ENCODE measurements at places on chromosomes 2 and 18.
A peak's percentile ranks its signal among the peaks of the same experiment; 100 is the strongest.

GRCh38 chr2:16281451-16282335 lies 341.3 kb downstream of the MYCN start:
- peak; percentile 51 for DNase-seq

- DNase-seq, result peak; percentile 29
These were observed 287.4 kb downstream of the PRKCE start for GRCh38 chr2:45938649-45939511.

GRCh38 chr18:8998481-8999217 lies 103.8 kb upstream of the NDUFV2 start:
- no peak for DNase-seq

DNA sequence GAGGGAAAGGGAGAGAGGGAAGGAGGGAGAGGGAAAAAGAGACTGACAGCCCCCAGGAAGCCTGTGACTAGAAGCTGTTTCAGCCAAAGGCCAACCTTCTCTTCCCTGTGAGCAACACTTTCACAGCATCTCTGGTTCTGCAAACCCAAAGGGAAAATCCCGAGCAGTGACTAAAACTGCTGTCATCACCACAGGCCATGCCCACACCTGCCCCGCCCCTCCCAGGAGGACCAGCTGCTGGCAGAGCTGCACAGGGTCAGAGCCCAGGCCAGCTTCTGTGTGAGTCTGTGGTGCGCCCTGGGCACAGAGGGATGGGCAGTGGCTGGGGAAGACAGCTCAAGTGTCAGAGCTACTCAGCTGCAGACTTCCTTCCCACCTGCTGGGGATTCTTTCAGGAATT lies 64.9 kb upstream of the OTOS start:
- no peak for DNase-seq

DNA sequence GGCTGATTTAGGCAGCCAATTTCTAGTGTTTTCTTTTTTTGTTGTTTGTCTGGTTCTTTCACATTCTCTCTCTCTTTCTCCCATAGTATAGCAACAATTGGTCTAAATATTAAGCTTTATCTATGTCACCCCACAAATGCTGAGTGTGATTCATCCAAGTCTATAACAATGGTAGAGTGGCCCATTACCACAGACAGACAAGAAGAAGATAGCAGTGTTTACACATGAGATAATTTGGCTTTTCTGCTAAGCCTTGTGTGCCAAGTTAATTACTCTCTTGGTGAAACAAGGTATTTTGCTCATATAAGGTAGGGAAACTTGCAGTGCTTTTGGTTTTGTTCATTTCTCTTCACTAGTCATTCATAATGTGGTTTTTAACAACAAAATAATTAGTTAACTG lies 166.5 kb downstream of the SLC8A1 start:
- DNase-seq, result no peak

- no peak for DNase-seq
These were observed 276.2 kb downstream of the ASXL3 start for GRCh38 chr18:33854086-33854826.

DNA sequence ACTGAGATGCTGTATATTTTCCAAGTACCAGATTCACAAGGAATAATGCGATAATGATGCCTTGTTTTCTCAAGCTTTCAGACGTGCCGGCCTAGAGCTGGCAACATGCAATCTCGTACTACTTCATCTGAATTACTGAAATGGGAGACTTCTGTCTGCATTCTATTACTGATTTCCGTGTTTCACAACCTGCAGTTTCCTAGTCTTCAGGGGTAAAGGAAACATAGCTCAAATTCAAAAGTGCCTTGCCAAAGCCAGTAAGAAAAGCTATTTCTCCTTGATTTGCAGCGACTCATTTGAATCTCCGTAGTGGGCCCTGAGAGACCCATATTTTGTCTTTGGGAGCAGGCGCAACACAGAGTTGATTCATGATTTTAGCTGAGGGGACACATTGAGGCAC lies 289.0 kb downstream of the CNTNAP5 start:
- no peak for DNase-seq

DNA sequence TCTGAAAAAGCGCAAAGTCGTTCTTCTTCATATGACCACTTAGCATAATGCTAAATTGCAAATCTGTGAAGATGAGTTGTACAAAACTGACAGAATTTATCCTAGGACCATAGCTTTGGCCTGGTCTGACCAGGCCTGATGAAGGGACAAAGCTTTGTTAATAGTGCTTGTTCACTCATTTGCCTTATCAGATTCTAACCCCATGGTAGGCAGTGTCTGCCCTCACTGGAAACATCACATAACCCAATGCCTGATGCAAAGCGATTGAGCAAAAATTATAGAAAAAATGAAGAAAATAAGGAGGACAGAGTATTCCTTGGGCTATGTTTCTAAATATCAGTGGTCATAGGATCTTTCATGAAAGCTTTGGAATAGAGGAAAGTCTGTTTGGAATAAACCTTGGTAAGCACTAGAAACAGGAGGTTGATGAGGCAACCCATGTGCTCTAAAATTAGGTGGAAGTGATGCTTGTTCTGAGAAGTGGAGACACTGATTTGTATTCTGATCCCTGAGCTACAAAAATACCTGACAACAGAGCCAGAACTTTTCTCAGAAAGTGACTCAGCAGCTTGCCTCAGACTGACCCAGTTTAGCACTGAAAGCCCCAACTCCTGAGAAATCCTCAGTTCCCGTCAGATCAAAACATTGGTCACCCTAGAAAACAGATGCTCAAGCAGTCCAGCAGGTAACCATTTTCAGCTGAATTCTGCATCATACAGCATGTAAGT lies 131.4 kb upstream of the MAPRE2 start:
- no peak for DNase-seq

DNA sequence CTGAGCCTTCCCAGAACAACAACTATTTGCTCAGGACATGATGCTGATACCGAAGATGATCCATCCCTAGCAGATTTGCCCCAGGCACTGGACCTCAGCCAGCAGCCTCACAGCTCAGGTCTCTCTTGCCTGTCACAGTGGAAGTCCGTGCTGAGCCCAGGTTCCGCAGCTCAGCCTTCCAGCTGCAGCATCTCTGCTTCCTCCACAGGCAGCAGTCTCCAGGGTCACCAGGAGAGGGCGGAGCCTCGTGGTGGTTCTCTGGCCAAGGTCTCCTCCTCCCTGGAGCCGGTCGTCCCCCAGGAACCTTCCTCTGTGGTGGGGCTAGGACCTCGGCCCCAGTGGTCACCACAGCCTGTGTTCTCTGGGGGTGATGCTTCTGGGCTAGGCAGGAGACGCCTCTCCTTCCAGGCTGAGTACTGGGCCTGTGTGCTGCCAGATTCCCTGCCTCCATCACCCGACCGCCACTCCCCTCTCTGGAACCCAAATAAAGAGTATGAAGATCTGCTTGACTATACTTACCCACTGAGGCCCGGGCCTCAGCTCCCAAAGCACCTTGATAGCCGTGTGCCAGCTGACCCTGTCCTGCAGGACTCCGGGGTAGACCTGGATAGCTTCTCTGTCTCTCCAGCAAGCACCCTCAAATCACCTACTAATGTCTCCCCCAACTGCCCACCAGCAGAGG lies 15.4 kb downstream of the CEP68 start:
- DNase-seq, result no peak

DNA sequence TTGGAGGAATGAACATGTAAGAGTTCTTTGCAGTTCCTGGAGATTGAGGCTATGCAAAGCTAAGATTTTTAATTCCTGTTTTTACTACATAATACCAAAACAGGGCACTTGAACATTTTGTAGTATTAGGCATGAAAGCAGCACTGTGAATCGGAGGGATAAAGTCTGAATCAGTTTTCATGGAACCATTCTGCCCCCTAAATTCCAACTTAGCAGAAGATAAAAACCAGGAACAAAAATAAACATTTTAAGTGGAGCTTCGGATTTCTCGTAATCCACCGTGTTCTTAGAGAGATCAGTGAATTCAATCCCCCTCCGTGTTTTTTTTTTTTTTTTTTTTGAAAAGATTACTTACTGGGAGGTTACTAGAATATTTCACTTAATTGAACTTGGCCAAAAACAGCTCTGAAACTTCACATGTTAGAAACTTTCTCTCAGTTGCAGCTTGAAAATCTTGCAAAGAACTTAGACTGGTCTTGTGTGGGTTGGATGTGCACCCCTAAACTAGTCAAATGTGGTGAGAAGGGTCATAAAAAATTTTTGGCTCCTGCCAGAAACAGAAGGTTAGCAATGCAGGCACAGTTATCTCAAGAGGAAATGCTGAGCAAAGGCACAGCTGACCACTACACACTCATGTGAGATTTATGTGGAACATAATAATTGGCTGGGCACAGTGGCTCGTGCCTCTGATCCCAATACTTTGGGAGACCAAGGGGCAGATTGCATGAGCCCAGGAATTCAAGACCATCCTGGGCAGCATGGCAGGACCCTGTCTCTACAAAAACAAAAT lies 145.4 kb upstream of the RNF152 start:
- no peak for DNase-seq

DNA sequence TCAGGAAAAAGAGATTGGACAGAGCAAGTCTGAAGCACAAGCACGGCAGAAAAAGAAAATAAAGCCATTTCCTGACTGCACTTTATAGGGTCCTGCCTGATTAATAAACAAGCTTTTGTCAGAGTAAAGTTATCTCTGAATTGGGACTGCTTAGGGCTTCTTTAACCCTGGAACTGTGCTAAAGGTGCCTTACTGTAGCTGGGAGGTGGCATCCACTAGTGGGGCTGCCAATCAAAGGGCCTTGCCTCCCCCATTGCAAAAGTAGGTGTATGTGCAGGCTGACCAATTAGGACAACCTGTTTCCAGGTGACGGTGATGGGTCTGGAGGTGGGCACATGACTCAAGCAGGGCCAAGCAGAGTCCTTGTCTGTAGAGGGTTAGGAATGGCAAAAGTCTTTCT lies 57.4 kb upstream of the RAPH1 start:
- DNase-seq, result no peak

DNA sequence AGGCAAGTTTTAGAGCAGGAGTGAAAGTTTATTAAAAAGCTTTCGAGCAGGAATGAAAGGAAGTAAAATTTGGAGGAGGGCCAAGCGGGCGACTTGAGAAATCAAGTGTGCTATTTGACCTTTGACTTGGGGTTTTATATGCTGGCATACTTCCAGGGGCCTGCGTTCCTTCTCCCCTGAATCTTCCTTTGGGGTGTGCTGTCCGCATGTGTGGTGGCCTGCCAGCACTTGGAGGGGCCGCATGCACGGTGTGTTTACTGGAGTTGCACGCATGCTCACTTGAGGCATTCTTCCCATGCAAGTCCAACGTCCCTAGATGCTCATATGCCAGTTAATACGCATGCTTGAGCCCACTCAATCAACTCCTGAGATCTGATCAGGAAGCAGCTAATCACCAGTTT lies 78.3 kb upstream of the MAP4K4 start:
- DNase-seq, result no peak

GRCh38 chr2:190469771-190470170 lies 61.6 kb downstream of the MFSD6 start:
- DNase-seq, result peak; percentile 96

GRCh38 chr18:66124394-66124793 lies 373.6 kb downstream of the CDH7 start:
- no peak for DNase-seq

DNA sequence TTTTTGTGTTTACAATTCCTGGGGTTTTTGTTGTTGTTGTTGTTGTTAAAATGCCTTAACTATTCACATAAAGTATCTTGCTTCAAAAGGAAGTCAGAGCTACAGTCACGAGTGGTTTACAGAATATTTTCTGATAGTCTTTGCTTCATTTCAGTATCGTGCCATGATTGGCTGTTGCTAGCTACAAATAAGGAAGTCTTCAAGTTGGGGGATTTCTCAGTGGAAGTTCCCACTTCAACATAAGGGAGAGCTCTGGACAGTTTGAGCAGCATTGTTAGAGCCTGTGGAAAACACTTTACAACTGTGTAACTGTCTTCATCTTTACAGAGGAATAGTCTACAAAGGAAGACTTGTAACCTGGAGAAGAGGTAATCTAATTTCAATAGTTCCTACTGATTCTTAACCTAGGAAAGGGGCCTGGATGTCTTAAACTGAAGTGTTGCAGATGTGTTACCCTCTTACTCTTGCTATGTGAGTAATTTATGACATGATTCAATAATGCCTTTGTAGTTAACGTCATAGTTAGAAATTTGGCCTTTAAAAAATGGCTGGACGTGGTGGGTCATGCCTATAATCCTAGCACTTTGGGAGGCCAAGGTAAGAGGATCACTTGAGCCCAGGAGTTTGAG lies 23.4 kb upstream of the TANK start:
- no peak for DNase-seq

DNA sequence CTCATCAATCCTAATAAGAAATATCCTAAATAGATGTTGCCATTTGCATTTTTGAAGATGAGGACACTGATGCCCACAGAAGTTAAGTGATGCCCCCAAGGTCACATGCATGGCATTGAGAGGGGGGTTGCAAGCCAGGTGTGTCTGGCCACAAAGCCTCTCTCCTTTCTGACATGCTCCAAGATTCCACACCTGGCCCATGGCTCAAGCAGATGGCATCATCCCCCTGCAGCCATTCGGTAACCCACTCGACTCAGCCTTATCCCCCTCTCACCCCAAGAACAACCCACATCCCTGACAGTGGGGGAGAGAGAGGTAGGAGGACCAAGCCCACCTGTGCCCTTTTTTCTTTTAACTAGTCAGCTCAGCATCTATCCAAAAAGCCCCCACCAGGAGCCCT lies 16.5 kb upstream of the TEX51 start:
- no peak for DNase-seq

DNA sequence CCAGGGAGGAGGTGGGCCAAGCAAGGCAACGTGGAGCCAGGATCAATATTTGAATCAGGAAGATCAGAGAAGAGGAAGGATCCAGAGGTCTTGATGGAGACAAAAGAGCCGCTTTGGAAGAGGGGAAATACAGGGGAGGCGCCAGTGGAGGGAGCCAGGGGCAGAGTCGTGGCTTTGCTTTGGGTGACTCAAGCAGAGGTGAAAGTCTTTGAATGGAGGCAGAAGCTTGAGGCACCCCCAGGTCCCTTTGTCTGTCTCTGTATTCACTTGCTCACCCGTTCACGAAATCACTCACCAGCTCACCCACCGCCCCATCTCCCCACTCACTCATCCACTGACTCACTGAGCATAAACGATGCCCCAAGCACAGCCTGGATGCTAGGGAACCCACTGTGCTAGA lies 134.1 kb downstream of the ACOXL start:
- no peak for DNase-seq

GRCh38 chr18:31819106-31819924 lies 58.6 kb upstream of the SLC25A52 start:
- peak; percentile 89 for DNase-seq

DNA sequence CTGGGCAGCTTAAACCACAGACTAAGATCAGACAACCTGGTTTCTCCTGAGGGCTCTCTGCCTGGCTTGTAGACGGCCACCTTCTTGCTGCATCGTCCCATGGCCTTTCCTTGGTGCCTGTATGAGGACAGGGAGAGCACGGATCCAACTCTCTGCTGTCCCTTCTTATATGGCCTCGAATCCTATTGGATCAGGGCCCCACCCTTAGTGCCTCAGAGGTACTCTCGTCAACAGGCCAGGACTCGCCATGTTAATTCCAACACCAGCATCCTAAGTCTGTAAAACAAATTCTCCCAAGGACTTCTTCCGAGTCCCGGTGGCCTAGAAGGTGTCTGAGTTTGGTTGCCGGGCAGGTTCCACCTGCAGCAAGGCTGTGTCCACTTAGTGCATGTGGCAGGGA lies 40.2 kb downstream of the ATP6V1C2 start:
- DNase-seq, result no peak

- DNase-seq, result no peak
These were observed 6.7 kb downstream of the PTPRN start for GRCh38 chr2:219302412-219302968.

- DNase-seq, result no peak
These were observed 249.4 kb downstream of the LOXHD1 start for GRCh38 chr18:46407486-46408166.

GRCh38 chr2:101900375-101900774 lies 91.4 kb upstream of the IL1R2 start:
- DNase-seq, result no peak
